NCI-H460 (cell line): ENCODE measurements at places on chromosomes 5 and 9. TPM values are rescaled to one million over a fixed set of nuclear protein-coding genes. Genes with fewer than 3 reads are reported as not detected.
A peak's percentile ranks its signal among the peaks of the same experiment; 100 is the strongest.

Gene SPATA31A3
- total RNA-seq: not detected in 2 replicates

Gene ARID3C
- total RNA-seq: not detected in 2 replicates

Gene PLPPR1
- total RNA-seq: not detected in 2 replicates

DNA sequence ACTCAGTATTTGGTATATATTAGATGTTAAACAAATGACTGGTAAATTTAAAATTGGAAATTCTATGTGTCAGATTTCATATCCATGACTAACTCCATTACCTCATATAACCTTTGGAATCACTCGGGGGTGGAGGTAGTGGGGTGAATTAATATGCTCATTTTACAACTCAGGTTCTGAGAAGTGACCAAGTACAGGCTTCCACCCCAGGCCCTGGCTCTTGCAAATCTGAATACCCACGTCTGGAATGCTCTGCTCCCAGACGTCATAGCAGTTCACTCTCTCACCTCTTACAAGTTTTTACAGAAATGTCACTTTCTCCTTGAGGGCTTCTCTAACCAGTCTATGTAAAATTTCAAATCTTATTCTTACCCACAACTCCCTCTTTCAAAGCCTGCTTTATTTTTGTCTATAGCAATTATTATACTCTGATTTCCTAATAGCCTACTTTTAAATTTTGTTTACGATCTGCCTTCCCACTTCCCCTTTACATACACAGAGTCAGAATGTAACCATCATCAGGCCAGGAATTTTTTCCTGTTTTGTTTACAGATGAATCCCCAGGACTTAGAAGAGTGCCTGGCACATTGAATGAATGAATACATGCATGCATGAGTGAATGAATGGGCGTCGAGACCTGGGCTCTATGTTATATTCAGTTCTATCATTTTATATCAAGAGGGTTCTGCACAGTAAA, 134.1 kb upstream of the IFNE start:
- peak; percentile 56 for DNase-seq

GRCh38 chr5:151740958-151741373, 17.5 kb downstream of the ATOX1 start:
- DNase-seq: no peak

DNA sequence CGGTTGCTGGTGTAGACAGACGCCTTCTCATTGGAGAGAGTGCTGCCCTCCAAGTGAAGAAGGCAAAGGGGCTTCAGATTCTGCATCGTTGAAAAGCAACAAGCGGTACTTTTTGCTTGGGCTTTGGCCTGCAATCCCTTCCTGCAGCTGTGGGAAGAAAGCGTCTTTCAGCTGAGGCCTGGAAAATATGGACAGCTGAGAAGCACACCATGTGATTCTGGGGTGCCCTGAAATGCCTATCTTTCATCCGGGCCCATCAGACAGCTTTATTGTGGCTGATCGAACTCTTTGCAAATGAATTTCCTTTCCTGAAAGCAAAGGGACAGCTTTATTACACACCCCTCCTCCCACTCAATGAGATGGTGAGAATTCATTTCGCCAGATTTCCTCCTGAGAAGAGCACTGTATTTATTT, 74.0 kb downstream of the NSG2 start:
- DNase-seq: no peak

- DNase-seq: no peak
Measured at GRCh38 chr9:84731696-84732095, 62.2 kb downstream of the NTRK2 start.

GRCh38 chr9:128894764-128895163, 12.8 kb downstream of the LRRC8A start:
- no peak for DNase-seq

- no peak for DNase-seq
Measured at GRCh38 chr9:22005021-22005701, 3.9 kb downstream of the CDKN2B start.

DNA sequence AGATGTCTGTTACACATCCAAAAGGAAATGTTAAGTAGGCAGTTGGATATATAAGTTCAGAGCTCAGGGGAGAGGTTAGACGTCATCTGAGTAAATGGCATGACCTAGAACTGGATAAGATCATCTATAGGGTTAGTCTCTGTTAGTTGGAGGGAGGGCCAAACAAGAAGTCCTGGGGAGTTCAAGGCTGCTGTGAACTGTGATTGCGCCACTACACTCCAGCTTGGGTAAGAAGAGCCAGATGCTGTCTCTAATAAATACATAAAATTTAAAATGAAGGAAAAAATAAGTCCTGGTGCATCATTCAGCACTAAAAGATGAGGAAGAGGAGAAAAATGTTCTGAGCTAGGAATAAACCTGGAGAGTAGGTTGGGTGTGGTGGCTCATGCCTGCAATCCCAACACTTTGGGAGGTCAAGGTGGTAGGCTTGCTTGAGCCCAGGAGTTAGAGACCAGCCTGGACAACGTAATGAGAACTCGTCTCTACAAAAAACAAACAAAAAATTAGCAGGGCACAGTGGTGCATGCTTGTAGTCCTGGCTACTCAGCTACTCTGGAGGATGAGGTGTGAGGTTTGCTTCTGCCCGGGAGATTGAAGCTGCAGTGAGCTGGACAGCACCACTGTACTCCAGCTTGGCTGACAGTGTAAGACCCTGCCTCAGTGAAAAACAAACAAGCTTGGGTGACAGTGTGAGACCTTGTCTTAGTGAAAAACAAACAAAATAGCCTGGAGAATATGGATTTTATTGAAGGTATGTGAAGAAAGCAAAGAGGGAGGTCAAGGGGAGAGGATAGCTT, 123.6 kb downstream of the ACTBL2 start:
- DNase-seq: no peak

DNA sequence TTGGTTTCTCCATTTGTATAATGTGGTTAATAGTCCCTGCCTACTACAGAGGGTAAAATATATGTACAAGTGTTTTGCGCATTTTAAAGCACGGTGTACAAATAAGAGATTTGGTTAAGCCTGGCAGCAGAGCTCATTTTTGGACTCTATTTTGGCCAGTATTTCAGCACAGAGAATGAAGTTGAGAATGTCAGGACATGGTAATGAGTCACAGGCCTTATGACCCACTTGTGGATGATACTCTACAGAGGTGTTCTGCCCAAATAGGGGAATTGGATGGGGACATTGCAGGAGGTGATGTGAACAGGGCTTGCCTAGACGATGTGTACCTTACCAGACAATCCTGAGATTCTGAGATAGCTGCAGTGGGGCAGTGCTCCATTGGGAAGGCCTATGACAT, 50.6 kb downstream of the MELK start:
- no peak for DNase-seq

DNA sequence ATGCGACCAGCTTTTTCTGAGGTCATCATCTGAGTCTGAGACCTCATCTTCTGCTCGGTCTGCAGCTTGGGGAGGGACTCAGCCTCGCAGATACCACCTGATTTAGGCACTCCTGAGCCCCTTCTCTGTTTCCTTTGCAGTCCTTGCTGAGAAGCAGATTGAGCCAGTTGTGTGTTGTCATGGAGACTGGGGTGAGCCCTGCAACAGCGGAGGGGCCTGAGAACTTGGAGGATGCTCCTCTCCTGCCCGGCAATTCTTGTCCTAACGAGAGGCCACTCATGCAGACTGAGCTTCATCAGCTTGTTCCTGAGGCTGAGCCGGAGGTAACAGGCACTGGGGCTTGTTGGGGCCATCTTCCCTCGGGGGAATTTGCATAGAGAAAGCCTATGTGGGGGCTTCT, 19.2 kb downstream of the TEX53 start:
- DNase-seq: no peak

DNA sequence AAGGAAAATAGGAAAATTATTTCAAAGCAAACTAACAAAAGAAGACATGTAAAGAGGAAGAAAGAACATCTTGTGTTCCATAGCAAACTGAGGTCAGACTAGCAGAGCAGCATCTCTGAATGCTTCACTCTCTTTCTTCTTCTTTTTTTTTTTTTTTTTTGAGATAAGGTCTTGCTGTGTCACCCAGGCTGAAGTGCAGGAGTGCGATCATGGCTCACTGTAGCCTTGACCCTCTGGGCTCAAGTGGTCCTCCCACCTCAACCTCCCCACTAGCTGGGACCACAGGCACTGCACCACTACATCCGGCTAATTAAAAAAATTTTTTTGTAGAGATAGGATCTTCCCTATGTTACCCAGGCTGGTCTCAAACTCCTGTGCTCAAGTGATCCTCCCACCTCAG, 36.6 kb downstream of the MELK start:
- DNase-seq: no peak

- no peak for DNase-seq
Measured at GRCh38 chr9:120441426-120442307, 138.3 kb downstream of the CDK5RAP2 start.

GRCh38 chr9:7549249-7549648, 250.3 kb downstream of the DMAC1 start:
- no peak for DNase-seq

GRCh38 chr5:40569546-40570270, 110.0 kb upstream of the PTGER4 start:
- no peak for DNase-seq
